ENCODE measurements at places on chromosomes 3 and 15. TPM values are rescaled to one million over a fixed set of nuclear protein-coding genes. Genes with fewer than 3 reads are reported as not detected.

Gene ENTPD3
- total RNA-seq = 0.86 TPM

Gene SMAD6
- 50.5 TPM for total RNA-seq

Gene CNBP
- 315 TPM for total RNA-seq

Gene ASB14
- not detected for total RNA-seq

Gene ITIH4
- 10.2 TPM for total RNA-seq

Gene CD96
- 7.5 TPM for total RNA-seq

Gene ALPK3
- 7.6 TPM for total RNA-seq

Gene ANXA2
- total RNA-seq = 733 TPM

DNA sequence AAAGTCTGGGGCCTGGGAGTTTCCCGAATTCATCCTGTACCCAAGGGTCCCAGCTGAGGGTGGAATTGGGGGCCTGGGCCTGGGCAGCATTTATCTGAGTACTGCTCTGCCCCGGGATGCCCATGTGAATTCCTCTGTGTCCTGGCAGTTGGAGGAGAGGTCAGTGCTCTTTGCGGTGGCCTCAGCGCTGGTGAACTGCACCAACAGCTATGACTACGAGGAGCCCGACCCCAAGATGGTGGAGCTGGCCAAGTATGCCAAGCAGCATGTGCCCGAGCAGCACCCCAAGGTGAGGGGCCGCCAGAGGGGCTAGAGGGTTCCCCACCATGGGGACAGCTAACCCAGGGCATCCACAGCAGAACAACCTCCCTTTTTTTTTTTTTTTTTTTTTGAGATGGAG, 6.2 kb upstream of the RCCD1 start:
- no peak for DNase-seq

DNA sequence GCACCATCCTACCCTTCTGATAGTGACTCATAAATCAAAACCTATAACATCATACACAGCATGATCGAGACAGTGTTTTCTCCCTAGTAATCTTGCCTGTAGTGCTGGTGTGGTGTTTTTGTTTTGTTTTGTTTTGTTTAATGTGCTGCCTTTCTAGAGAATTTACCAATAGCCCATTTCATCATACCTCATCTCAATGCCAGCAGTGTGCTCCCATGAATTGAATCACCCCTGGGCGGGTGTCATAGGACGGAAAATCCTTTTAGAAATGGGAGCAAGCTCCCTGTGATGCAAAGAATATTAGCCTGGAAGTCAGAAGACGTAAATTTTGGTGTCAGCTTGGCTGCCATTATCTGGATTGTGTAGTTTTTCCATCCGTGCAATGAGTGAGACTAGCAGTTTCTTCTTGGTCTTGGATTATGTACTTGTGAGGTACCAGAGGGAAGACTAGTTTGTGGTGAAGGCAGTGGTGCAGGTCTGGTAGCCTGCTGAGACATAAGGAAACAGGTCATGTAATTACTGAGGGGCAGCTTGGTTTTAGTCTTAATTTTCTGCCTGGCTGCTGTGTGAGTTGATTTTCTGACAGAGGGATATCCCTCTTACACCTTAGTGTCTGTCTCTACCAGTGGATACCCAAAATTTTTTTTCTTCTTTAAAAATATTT, 29.9 kb downstream of the IGSF10 start:
- no peak for DNase-seq

- no peak for DNase-seq
Observed at GRCh38 chr3:88226910-88227309, 77.2 kb downstream of the C3orf38 start.

- DNase-seq = no peak
Observed at GRCh38 chr3:122493296-122493695, 21.4 kb downstream of the KPNA1 start.

DNA sequence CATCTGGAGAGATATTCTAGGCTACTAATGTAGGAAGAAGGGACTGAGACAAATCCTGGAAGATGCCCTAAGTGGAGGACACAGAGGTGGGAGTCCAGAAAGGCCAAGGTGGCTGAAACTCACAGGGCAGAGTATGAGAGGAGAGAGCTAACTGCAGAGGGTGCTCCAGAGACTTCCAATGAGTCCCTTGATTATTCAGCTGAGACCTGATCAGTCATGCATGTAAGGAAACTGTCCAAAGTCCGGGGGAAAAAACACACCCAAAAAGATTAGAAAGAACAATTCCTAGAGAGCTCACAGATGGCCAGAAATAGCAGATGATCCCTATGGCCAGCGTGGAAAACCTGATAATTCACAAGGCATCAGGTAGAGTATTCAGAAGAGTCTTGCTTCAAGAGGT, 18.7 kb upstream of the FOXP1 start:
- DNase-seq = no peak

- DNase-seq = no peak
Observed at GRCh38 chr3:120762615-120763014, 20.1 kb downstream of the GTF2E1 start.

- no peak for DNase-seq
Observed at GRCh38 chr3:172142051-172142863, 102.9 kb downstream of the FNDC3B start.

DNA sequence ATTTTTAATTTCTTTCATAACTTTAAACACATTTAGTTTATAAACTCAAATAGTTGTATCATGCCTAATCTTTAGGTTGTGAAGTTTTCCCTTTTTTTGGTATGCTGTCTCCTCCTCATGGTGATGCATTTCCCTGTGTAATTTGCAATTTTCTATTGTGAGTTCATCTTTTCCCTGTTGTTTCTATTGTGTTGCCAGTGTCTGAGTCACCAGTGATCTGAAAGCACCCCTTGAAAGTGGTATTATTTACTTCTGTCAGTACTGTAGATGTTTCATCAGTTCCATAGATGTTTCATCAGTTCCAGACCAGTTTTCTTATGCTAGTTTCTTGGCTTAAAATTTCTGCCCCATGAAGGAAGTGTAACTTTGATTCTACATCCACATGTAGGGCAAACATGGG, 80.6 kb downstream of the OXSM start:
- no peak for DNase-seq

DNA sequence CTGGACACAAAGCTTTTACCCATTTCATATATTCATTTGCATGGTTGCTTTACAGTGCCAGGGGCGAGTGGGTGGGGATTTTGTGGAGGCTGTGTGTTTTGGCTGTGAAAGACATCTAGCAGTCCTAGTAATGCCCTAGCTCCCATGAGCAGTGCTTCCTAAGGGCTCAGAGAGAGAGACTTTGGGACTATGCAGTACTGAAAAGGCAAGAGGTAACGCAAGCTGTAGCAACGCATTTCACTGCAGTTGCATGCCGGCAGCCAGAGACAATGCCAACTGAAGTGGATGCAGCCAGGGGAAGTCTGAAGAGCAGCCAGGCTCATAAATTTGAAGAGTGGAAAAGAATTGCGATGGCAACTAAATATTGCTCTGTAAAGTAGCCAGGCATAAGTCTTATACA, 27.4 kb upstream of the ATP10A start:
- no peak for DNase-seq

DNA sequence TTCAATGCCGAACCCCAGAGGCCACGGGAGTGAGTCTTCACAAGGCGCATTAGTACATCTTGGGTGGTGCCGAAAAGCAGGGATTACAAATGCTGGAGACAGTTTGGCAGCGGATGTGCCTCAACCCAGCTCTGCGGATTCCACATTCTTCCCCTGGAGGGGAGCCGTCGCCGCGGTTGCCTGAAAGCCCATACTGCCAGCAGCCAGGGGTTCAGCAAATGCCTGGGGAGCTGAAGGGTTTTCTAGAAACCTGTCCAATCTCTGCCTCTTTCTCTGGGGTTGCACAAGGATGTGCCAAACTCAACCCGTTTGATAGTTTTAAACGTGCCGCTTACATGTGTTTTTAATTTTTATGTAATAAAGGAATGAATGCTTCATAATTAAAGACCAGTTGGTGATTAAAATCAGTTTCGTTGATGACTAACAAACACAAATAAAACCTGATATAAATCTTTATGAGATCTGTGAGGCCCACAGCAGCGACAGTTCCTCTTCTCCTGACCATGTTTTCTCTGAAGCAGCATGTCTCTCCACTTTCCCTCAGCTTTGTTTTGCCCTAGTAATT, 74.6 kb upstream of the LEKR1 start:
- no peak for DNase-seq

Measured in mucosa of gallbladder (tissue), 1 donor.